ENCODE measurements at places on chromosomes 6 and 20.

DNA sequence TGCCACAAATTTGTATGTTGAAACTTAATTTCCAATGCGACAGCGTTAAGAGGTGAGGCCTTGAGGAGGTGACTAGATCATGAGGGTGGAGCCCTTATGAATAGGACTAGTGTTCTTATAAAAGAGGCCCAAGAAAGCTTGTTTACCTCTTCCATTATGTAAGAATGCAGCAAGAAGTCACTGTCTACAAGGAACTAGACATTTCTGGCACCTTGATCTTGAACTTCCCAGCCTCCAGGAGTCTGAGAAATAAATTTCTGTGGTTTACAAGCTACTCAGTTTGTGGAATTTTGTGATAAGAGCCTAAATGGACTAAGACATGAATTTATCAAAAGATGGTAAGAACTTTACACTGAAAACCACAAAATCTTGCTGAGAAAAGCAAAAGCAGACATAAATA lies 173.6 kb upstream of the SGK1 start:
- DNase-seq, result no peak

DNA sequence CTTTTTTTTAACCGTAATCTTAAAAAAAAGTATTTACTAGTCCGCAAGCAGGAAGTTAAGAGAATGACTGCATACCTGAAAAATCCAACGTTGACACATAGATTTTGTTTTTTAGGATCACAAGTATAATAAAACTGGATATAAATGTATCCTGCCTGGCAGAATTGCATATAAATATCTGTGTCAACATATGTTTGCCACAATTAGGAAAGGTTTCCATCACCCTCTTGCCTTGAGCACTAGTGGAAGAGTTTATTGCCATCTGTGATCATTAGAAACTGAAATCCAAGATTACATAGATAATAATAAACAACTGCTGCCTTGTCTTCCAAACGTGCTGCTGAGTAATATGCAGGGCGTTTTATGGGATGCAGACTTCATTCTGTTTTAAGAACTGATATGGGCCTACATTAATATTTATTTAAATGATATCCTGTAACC lies 27.9 kb downstream of the PLEKHG1 start:
- DNase-seq, result no peak

DNA sequence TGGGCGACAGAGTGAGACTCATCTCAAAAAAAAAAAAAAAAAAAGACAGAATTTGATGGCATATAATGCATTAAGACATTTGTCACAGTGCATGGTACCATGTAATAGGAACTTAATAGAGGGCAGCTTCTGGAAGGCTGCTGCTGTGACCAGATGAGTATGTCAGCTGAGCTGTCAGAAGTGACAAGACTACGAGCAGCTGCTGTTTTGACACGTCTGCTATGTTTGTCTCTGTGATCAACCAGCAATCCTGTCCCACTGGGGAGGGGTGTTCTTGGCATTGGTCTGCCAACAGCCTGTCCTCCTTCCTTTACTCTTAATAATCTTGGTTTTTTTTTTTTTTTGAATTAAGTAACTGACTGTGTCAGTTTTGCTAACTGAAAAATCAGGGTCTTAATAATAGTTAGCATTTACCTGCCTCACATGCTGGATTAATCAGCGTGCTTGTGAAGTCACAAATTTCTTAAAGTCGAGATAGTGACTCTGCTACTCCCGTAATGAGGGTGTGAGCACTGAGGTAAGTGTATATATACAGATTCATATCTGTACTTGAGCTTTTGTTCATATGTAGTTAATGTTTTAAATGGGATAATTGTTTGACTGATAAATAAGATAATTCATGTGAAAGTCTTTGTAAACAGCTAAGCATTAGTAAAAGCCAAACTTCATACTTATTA lies 152.4 kb downstream of the BMP2 start:
- DNase-seq, result no peak

DNA sequence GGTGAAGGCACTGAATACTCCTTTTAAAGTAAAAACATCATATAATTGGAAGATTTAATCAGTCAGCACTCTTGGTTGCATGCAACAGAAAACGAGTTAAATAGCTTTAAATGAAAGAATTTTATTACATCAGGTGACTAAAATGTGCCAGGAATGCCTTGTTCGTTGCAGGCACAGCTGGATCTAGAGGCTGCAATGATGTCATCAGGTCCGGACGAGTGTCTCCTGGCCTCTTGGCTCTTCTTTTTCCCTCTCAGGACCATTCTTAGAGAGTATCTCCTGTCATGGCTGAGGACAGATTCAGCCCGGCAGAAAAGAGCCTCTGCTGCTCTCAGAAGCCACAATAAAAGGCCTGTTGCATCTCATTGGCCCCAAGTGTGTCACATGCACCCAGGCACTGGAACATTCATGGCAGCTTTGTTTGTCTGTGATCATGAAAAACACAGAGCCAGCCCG lies 510.7 kb upstream of the SULF2 start:
- no peak for DNase-seq

DNA sequence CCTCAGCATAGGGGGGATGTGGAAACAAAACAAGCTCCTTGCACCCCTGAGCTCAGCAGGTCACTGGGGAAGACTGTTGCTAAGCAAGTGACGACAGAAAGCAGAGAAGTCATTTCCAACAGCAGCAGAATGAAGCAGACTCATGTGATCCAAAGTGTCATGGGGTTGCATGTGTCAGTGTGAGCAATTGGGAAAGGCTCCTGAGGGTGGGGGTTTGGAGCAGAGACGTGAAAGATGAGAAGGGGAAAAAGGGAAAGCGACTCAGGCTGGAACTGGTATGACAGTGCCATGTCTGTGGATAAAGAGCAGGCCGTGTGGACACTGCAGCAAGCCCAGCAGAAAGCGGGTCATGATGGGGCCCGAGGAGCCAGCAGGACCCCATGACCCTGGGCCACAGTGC lies 363.9 kb downstream of the PREX1 start:
- DNase-seq, result no peak

DNA sequence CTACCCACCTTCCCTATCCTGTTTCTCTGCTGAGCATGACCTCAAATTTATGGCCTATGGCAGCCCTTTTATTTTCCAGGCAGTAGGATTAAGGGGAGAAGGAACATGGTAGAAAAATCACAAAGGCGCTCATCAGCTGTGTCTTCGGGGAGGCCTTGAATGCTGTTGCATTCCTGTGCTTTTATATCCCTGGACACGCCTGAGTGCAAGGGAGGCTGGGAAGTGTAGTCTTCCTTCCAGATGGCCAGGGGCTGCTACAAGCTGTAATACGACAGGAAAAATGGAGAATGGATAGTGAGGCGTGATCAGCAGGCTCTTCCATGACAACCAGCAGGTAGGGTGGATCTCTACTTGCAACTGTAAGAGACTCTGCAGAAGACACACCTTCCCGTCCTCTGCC lies 210.9 kb upstream of the GGTLC1 start:
- DNase-seq, result no peak

DNA sequence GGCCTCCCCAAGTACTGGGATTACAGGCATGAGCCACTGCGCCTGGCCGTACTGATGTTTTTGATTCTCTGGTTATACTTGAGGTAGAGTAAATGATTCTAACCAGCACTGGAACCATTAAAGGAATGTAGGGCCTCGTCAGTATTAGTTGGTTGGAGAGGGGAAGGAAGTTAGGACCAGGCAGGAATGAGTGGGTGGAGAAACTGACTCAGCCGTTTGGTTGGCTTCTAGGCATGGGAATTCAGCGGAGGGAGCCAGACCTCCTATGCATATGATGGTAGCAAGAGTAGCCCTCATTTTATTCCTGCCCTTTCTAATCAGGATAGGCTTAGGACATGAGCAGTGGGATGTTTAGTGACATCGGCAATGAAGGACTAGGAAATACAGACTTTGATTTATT lies 19.0 kb upstream of the SERINC3 start:
- no peak for DNase-seq

DNA sequence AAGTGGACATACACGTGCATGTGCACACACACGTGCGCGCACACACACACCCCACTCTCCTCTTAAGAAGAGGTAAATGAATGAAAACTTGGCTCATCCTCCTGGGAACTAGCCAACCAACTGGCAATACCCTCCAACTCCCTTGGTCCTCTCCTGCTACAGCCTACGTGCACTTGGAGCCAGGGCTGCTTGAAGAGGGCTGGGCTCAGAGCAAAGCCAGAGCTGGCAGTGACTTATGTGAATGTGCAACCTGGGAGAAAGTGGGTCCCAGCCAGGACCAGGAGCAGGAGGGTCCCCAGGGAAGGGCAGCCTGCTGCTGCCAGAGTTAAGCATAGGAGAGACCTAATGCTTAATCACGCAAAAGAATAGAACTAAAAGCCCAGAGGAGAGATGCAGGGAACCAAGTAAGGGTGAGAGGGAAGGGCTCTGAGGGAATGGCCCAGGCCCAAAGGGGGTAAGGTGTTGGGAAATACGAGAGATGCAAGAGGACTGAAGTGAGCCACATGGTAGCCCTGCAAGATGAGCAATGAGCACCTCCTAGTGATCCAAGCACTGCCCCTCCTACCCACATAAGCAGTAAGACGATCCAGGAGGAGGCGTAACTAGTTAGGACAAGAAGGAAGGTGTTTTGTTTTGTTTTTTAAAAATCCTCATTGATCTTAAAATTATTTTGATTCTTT lies 24.7 kb downstream of the TRAF3IP2 start:
- DNase-seq, result no peak

DNA sequence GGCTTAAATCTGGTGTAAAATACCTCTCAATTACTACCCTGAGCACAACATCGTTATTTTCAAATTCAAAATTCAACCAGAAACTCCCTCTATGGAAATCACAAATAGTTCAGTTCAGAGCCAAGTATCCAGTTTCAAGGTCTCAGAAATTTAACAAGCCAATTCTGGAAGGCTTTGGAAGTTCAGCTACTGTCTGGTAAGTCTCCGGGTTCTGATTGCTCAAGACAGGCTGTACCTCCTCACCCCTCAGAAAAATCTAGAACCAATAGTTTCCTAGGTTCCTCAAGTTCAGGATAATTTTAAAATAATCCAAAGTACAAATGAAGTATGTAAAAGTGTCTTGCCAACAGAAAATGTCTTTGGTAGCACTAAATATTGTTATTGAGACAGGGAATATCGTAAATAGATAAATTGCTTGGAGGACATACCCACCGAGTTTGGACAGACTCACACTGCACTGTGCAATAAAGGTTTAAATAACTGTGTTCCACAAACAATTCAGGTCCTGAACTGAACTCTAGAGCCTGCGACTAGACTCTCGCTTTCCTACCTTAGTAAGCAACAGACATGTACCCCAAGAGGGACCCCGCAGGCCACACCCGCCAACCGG lies 729 bp downstream of the ATG5 start:
- no peak for DNase-seq
